Fibroblast of skin of right quadriceps (primary cell): ENCODE measurements at places on chromosomes 5 and 9.

- DNase-seq = no peak
Measured at GRCh38 chr9:31733166-31733565, 651.3 kb upstream of the ACO1 start.

- DNase-seq = no peak
Measured at GRCh38 chr5:179417696-179418095, 72.4 kb upstream of the ADAMTS2 start.

DNA sequence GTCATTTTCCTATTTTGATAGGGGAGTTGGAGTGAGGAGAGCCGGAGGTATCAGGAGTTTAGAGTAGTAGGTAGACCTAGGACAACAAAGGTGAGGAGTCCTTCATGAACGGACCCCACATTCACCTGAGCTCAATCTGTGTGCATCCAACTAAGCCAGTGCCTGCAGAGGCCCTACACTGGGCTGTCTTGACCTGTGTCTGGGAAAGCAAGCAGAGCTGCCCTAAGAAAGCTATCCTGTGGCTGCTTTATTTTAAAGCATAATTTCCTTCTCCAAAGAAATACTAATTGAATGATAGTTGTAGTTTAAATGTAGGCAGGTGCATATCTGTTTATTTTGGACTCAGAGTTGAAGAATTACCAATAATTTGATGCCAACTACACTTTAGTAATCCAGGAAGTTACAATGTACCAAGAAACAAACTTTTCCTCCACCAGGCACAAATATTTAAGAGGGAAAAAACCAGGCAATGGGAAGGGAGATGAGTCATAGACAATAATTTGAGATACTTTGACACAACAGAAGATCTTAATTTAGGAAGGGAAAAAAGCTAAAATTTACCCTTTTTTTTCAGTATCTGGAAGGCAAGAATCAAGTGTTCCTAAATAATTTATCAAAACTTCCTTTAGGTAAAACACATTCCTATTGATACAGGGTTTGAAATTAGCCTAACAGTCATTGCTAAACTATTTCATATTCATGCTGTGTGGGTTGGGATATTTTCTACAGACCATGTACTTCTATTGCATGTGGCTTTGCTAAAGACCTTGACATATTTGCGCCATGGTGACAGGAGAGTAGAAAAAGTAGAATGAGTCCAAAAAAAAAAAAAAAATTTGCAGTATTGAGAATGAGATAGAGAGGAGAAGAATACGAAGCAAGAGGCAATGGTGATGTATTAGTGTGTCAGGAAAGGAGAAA is 376.6 kb upstream of the TUSC1 start:
- DNase-seq = peak; percentile 71

GRCh38 chr5:1159774-1160406 is 41.5 kb upstream of the SLC6A19 start:
- no peak for DNase-seq

- DNase-seq = no peak
Measured at GRCh38 chr5:151097820-151098767, 17.3 kb upstream of the TNIP1 start.

GRCh38 chr9:112601636-112602035 is 115.0 kb downstream of the KIAA1958 start:
- peak; percentile 37 for DNase-seq

GRCh38 chr9:137037483-137037882 is 5.6 kb upstream of the FUT7 start:
- DNase-seq = no peak

DNA sequence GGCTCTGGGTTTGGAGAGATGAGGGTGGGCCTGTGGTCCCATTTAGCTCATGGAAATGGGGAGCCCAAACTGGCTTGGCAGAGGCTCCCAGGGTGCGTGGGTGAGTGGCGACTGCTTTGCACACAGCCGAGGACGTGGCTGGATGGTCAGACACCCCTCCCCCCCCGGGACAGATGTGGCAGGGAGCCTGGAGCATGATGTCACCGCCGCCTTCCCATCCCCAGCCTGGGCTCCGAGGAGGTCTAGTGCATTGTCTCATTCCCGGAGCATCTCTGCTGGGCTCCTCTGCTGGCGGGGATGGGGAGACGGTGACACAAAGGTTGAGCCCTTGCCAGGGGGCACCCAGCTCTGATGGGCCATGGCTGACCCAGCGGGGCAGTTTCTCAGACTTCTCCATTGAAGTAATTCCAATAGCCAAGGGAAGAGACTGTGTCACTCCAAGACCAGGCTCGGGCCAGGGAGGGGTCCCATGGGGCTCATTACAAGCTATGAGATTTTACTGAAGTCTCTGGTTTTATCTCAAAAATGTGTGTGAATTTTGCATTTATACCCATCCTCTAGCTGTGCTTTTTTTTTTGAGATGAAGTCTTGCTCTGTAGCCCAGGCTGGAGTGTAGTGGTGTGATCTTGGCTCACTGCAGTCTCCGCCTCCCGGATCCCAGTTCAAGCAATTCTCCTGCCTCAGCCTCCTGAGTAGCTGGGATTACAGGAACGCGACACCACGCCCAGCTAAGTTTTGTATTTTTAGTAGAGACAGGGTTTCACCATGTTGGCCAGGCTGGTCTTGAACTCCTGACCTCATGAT is 36.1 kb downstream of the HMCN2 start:
- peak; percentile 31 for DNase-seq

DNA sequence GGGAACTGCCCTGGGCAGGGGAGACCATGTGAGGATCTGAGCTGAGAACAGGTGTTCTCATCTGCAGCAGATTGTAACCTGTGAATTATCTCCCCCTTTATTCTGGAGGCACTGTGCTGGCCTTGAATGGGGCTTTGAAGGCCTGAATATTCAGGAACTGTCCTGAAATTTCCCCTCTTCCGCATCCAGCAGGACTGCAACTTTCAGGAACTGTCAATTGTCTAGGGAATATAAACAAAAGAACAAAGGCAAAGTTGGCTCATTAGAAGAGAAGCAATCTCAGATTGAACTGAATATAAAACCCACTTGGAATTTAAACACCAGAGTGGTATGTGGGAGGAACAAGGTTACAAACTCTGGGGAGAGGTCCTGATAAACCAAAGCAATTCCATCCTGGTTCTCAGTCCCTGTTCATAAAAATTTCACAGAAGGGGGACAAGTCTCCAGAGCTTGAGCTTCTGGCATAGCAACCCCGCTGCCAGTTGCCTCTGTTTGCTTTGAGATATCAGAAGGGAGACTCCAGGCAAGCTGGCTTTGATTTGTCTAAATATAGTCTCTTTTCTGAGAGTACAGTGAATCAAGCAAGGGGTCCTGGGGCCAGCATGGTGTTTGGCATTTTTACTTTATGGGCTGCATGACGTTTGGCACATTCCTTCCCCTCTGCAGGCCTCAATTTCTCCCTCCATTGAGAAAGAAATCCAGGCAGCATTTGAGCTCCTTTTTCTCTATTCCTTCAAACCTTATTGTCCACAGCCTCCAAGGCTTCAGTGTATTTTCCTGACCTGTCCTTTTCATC is 47.5 kb downstream of the ADRB2 start:
- DNase-seq = peak; percentile 30

- DNase-seq = no peak
Measured at GRCh38 chr9:136300016-136300545, 3.8 kb downstream of the CCDC187 start.

DNA sequence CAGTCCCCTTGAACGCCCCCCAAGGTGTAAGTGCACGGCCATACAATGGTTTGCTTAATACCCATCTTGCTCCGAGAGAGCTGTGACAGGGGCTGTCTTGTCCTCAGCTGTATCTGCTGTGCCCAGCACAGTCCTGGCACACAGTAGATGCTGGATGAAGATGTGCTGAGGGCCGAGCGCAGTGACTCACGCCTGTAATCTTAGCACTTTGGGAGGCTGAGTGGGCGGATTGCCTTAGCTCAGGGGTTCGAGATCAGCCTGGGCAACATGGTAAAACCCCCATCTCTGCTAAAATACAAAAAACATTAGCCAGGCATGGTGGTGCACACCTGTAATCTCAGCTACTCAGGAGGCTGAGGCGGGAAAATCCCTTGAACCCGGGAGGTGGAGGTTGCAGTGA is 53.6 kb downstream of the C9orf50 start:
- DNase-seq = no peak

DNA sequence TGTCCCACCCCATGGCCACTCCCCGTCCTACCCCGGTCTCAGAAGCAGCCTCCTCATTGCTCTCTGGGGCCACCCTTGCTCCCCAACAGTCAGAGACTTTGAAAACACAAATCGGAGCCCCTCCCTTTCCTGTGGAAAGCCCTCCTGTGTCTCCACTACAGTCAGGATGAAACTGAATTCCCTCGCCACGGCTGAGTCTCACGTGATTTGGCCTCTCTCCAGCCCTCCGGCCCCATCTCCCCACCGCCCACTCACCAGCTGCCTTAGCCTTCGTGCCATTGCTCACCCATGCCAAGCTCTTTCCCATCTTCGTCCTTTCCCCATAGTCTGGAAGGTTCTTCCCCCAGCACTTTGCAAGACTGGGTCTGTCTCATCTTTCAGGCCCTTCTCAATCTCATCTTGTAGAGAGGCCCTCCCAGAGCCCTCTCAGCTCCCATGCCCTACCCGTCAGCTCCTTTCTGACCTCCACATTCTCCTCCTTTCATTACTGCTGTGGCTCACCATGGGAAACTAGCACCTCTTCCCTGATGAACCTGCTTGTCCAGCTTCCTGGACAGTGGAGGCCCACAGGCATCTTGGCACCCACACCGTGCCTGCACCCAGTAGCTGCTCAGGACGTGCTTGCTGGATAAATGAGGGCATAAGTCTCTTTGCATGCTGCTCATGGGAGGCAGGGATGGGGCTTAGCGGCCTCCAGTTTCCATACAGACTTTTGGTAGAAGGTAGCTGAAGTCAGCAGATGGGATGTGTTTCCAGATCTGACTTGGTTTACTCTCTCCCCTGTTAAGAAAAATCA is 126.4 kb upstream of the COL5A1 start:
- no peak for DNase-seq

DNA sequence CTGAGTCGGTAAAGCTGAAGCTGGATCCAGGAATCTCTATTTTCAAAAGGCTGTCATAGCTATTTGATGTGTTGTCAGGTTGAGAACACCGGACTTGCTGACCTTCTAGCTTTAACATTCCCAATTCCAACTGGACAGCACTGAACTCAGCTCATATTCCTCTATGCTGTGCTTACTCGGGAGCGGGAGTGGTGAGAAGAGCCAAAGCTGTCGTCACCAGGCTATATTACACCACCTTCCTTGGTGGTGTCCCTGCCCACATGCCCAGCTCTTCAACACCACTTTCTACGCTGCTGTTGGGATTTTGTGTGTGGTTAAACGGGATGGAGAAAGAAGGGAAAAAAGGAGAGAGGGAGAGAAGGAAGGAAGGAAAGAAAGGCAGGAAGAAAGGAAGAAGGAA is 653.6 kb downstream of the RAB3C start:
- DNase-seq = no peak

GRCh38 chr5:143432658-143433239 is 29.3 kb upstream of the NR3C1 start:
- no peak for DNase-seq

DNA sequence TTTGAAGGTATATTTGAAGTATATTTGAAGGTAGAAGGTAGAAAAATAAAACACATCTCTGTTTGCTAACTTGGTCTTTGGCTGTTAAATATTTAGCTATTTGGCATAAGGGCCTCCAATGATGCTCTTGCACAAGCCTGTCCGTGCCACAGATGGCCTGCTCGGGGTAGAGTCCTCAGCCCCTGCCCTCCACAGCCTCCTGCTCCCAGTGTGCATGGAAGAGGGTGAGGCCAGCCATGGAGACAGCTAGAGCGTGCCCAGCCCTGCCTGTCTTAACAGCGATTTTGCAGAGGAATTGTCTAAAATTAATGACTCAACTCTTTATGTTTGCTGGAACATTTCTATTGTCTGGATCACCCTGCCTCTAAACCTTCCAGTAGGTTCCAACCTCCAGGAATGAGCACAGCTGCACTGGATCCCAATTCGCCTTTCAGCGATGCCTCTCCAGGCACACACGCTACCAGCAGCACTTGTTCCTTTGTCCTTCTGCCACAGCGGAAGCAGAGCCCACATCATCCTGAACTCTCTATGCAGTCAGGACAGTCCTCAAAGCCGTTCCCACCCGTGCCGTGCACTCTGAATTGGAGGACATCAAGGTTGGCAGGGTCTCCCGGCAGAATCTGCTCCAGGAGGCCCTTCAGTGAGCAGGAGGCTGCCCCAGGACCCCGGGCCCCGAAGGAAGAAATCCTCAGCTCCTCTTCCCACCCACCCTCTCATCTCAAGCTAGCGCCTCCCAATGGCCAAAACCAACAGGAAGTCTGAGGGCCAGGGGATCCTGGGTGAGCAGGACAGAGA is 254.0 kb upstream of the IRX1 start:
- no peak for DNase-seq

DNA sequence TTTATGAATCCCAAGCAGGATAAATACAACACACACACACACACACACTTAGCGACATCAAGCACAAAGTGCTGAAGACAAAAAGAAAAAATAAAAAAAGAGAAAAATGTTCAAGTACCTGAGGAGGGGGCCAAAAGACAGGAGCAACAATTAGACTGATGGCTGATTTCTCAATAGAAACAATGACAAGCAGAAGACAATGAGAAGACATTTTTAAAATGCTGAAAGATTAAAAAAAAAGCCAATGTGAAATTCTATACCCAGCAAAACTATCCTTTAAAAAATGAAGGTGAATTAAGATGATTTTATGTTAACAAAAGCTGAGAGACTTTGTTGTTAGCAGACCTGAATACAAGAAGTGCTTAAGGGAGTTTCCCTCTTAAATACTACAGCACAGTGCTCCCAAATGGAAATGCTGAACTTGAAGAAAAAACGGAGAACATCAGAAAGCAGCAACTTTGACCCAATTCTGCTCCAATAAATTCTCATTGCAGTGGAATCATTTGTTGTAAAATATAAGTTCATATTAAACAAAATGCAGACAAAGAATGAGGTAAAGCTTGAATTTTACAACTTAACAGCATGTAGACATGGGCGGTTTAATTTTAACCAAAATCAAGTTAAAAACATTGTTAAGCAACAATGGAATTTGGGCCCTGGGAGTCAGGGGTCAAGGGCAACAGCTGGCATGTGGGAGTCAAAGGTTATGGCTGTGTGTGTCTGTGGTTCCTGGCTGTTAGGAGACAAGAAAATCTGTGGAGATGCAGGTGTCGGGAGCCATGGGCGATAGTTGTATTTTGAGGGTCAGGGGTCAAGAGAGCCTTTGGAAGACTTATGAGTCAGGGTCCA is 776 bp upstream of the RANBP17 start:
- no peak for DNase-seq

DNA sequence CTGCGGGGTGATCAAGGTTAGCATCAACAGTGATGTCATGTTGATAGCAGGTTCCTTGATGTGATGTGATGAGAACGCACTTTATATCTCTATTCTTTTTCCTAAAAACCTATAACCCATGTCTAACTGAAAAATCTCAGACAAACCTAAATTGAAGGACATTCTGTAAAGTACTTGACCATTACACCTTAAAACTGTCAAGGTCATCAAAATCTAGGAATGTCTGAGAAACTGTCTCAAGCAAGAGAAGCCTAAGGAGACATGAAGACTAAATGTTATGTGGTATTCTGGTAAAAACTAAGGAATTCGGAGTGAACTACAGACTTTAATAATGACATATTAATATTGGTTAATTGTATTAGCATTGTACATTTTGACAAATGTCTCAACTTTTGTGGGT is 170.0 kb downstream of the AOPEP start:
- no peak for DNase-seq
